Muscle of arm (tissue), 14 donors: ENCODE measurements at places on chromosomes 6 and 20.

- DNase-seq, result no peak
These were observed 155.0 kb upstream of the CITED2 start for GRCh38 chr6:139529420-139529819.

- no peak for DNase-seq
These were observed 501.3 kb downstream of the CD83 start for GRCh38 chr6:14618759-14619418.

- DNase-seq, result no peak
These were observed 49.0 kb upstream of the TAGAP start for GRCh38 chr6:159093609-159094443.

GRCh38 chr6:5706124-5707033 is 300.3 kb downstream of the NRN1 start:
- DNase-seq, result no peak

DNA sequence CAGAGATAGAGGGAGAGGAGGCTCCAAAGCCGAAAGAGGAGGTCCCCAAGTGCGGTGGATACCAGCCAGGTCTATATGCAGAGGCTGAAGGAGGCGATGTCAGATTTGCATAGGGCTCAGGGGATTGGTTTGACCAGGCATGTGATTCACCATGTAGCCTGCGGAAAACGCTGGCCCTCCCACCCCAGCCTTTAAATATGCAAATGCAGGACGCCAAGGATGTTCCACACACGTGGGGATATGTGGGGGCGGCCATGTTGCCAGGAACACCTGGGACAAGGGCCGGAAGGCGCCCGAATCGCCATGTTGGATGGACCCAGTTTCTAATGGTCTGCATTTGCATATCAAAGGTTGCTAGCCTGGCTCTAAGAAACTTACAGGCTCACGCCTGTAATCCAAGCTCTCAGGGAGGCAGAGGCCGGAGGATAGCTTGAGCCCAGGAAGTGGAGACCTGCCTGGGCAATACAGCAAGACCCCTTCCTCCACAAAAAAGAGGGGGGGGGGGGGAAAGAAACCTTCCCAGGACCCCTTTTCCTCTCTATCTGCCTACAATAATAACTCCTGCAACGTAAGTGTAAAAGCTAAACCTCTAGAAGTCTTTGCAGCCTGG is 110.5 kb downstream of the TULP4 start:
- DNase-seq, result no peak

DNA sequence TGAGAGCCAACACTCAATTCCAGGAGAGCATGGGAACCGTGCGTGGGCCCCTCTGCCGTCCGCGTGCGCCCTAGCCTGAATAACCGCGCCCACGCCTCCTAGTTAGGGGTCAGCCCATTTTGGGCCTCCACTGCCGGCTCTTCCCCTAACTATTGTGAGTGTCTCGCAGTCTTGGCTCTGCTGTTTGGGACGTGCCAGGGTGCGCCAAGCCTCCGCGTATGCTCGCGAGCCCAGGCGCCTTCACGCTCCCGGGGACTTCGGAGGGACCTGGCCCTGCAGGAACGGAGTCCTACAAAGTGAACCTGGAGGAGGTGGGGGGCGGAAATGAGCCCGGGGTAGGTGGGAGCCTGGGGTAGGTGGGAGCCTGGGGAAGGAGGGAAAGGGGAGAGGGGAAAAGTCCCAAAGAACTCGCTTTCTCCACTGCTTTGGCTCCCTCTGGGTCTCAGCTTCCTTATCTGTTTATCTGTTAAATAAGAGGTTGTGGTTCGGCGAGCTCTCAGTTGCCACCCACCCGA is 873 bp upstream of the GCM2 start:
- DNase-seq, result no peak

DNA sequence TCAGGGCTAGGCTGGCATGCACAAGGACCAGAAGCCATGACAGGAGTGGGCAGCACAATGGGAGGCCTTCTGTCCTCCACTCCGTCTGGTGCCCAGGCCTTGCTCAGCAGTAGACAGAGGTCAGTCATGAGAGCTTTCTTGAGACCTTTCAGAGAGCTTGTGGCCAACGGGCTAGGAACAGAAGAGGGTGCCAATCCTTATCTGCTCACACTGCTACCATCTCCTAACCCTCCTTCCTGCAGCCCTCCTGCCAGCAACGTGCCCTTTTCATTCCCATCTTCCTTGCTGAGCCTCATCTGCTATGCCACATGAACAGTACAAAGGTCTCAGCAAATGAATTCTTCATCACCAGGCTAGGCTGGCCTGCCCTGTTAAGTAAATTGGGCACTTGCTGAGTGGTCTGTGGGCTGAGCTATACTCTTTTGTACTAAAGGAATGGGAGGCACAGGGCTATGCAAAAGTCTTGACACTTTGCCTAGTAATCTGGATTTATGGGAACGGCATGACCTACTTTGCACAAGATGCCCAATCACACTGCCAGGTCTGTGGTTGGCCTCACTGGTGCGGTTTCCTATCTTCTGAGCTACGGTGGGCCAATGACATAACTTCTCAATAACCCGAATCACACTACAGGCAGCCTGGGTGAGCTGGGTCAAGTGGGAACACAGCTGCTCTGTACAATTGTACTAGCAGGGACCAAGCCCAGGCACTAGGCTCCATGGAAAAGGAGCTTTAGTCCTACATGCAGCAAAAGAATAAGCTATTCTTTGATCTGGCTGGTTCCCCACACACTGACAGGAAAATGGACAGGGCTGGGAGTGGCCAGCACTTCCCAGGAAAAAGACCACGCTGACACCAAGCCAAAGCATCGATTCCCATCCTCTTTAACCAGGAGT is 47.8 kb downstream of the ELOVL5 start:
- no peak for DNase-seq

DNA sequence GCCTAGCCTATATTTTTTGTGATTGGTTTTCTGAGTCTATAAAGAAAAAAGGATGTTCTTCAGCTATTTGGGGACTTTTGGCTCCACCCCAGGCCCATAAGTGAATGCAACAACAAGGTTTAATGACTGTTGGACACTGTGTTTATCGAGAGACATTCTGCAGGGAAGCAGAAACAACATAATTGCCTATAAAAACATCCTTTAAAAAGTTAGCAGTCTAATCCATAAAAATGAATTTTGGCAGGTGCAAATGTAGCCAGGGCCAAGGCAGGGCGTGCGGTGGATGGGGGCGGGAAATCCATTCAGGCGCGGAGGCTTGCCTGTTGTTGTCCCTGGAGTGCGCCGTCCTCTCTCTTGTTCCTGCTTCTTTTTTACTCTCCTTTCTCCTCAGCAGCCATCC is 99.3 kb downstream of the PAX1 start:
- peak; percentile 59 for DNase-seq

DNA sequence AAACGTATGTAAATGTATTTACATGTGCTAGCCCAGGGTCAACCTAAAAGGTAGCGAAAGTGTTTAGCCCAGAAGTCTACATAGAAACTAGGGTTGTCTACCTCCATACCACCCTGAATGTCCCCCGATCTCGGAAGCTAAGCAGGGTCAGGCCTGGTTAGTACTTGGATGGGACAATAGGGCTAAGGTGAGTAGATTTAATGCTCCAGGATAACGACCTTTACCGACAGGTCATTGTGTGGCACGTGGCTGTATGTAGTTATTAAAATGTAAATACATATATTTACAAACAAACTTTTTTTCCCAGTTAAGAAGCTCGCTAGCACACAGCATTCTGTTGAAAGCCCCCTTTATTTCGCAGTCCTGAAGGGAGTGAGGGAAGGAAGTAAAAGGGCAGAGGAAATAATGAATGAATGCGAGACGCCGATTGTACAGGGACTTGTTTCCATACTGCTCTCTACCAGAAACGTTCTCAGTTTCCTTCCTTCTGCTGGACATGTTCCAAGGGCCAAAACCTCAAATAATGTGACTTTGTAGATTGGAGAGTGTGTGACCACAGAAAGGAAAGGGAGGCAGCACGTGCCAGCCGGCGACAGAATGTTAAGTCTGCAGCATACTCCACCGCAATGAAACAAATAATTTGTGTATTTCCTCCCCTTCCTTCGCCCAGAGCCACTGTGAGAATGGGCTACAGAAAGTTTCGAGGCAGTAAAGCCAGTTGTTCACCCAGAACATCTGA is 612 bp downstream of the ADAT2 start:
- peak; percentile 51 for DNase-seq

- DNase-seq, result no peak
These were observed 27.8 kb downstream of the CCN2 start for GRCh38 chr6:131923356-131923755.

DNA sequence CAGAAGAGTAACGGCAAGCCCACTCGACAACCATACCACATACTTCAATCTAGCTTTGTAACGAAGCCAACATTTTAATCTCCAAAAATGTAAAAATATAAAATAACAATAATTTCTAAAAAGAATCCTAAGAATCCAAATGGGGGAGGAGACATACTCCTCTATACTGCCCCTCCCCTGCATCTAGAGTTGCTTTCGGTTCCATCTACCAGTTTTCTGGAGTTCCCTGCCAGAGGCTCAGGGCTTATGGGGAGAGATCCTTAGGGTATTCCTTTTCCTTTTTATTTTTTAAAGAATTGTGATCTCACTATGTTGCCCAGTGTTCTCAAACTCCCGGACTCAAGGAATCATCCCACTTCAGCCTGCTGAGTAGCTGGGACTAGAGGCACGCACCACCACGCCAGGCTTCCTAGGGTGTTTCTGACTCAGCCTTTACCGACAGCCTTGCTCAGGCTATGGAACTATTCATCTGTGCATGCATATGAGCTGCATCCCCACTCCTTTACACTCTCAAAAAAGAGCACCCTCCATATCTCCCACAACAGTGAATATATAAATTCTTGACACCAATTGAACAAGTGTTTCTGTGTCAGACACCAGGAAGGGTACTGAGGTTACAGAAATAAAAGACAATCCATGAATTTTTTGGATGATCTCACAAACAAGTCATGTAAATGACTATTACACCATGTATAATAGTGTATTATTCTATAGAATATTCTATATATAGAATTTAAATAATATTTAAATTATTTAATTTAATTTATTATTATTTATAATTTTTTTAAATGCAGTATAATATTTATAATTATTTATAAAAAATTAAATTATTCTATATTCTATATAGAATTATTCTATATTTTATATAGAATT is 40.7 kb upstream of the UBR2 start:
- DNase-seq, result no peak
